Stimulated activated CD4-positive, alpha-beta T cell treated with anti-CD3 and anti-CD28 coated beads, Interleukin-1b, Interleukin-23, amount 100 ng/mL, for 4 hours (primary cell): ENCODE measurements at places on chromosomes 2 and 18.

GRCh38 chr2:28752631-28753376 lies 1.2 kb downstream of the PPP1CB start:
- no peak for DNase-seq

DNA sequence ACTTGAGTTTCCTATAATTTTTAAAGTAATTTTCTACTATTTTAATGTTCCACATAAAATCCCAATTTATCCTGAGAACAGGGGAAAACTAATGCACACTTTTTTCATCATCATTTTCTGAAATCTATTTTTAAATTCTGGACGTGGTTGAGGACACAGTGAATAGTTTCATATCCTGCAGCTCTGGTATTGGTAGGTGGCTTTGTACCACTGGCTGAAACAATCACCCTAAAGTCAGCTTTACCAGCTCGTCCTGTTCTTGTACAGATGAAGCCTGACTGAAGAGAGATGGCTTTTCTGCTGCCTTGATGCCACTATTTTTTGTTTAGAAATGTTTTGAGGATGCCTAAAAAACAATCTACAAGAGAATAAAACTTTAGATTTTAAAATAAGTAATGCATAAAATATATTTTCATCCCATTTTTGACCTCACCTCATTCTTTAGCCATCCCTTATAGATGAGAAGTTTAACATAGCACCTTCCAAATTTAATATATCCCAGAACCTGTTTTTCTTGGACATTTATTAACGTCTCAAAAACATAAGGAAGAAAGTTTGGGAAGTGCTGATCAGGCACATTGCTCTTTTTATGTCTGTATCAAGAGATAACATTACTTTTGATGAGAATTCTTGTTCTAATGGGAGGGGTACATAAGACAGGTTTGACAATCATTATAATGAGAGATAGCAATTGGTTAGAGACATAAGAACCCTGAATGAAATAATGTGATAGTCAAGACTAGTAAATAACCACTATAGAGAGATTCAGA lies 80.9 kb downstream of the GALNT1 start:
- DNase-seq = no peak

GRCh38 chr2:84938194-84938879 lies 32.6 kb upstream of the KCMF1 start:
- DNase-seq = peak; percentile 52

- DNase-seq = no peak
These were observed 26.0 kb downstream of the SOS1 start for GRCh38 chr2:39094717-39095363.

DNA sequence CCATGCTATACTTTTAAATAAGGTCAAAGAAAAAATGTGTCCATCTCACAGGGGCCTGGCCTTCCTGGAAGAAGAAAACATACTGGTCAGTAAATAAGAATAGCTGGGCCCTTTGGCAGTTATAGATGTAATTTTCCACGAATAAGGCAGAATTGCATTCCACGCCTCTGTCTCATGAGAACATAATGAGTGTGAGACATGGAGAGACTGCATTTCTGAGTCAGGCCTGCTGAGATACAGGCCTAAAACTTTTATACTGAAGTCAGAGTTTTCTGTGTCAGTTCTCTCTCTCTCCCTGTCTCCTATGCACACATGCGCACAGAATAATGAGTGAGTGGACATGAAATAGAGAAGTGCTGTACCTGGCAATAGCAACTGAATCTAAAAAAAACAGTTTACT lies 20.4 kb upstream of the IL1R1 start:
- no peak for DNase-seq

GRCh38 chr2:218421027-218421426 lies 2.1 kb downstream of the VIL1 start:
- no peak for DNase-seq

GRCh38 chr2:36664696-36665076 lies 31.8 kb upstream of the VIT start:
- no peak for DNase-seq

GRCh38 chr2:11682590-11682915 lies 12.6 kb upstream of the NTSR2 start:
- no peak for DNase-seq

DNA sequence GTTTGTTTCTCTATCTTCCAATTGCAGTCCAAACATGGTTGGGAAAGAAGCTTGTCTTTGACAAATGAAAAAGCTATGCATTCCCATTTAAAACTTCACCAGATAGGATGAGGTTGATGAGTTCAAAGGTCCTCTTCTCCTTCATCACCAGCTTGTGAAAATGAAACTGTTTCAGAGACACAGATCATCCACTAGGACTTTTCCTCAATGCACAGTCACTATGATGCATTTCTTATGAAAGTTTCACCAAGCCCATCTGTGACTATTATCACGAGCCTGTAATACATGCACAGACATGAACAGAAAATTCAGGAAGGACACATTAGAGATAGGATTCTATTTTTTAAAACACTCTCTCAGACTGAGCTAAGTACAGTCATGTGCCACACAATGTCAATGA lies 644.4 kb downstream of the PLCL1 start:
- no peak for DNase-seq

- DNase-seq = no peak
These were observed 91.9 kb upstream of the LRP1B start for GRCh38 chr2:142222715-142223114.

DNA sequence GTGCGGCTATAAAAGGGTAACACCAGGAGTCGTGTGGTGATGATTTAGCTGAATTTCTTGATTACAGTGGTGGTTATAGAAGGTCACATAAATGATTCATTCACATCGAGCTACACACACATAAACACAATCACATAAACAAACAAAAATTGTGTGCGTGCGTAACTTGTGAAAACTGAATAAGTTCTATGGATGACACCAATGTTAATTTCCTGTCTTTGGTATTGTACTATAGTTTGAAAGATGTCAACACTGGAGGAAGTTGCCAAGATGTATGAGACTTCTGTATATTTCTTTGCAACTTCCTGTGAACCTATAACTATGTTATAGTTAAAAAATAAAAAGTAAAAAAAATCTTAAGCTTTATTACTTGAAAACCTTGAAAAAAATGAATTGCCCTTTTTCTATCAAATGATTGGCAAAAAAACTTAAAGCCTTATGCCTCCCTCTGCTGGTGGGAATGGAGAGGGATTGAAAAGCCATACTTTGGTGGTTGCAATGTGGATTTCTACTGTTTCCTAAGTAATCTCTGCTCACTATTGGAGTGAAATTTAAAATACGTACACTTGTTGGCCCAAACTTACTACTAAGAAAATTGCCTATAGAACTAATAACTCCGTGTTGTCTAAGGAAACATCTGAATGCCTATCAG lies 227.7 kb downstream of the RPIA start:
- no peak for DNase-seq

DNA sequence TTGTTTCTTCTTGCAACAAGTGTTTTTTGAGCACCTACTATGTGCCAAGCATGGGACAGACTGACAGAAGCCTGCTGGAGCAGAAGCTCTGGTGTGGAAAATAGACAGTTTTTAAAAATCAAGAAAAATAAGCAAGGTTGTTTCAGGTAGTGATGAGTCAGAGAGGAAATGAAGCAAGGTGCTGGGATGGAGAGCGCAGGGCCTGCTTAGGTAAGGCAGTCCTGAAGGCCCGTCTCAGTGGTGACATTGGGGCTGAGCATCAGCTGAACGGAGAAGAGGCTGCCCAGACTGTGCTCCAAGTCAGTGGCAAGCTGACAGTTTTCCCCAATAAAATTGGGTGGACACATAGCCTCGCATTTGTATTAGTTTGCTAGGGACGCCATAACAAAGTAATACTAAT lies 263.6 kb downstream of the SS18 start:
- no peak for DNase-seq

DNA sequence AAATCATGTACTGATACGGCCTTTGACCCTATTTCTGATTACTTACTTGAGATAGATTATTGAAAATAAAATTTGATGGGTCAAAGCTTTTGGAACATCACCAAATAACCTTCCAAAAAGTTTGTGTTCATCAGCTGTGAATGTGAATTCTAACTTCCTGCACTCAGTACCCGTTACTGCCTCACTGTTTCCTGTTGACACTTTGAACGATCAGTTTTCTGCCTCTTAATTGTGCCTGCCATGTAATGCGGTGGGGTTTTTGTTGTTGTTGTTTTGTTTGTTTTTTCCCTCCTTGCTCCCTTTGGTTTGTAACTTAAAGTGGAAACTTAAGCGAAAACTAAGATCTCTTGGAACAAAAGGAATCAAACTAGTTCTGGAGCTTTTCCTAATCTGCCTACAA lies 18.9 kb downstream of the ATG16L1 start:
- no peak for DNase-seq

- DNase-seq = peak; percentile 63
These were observed at the start of gene SLC40A1 for GRCh38 chr2:189580658-189581353. Gene SLC40A1, minus strand, starts transcription at chr2:189580786. Its CDS starts 326 bp downstream, at chr2:189580460.

- DNase-seq = no peak
These were observed 117.7 kb downstream of the ZEB2 start for GRCh38 chr2:144402251-144402650.

DNA sequence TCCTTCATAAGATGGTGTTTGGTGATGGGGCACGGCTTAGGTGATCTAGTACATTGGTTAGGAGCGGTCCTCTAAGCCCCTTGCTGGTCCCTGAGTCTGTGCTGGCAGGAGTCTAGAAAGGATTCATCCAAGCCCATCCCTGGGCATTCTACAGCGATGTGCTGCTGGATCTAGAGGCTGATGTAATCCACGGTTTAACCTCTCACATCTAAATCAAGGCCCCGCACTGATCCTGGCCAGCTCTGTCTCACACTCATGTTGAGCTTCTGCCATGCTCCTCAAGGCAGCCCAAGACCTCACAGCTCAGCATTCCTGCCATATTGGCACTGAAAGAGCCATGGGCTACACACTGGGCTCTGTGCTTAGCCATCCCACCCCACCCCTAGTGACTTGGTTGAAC lies 664.8 kb downstream of the STK39 start:
- DNase-seq = no peak

DNA sequence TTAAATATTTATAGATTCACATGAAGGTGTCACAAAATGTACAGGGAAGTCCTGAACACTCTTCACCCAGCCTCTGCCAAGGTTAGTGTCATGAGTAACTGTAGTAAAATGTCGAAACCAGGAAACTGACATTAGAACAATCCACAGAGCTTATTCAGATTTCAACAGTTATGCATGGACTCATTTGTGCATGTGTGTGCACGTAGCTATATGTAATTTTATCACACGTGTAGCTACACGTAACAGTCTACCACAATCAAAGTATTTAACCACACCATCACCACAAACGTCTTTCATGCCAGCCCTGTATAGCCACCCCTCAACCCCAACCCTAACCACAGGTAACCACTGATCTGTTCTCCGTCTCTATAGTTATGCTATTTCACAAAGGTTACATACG lies 211.7 kb upstream of the REV1 start:
- DNase-seq = no peak

DNA sequence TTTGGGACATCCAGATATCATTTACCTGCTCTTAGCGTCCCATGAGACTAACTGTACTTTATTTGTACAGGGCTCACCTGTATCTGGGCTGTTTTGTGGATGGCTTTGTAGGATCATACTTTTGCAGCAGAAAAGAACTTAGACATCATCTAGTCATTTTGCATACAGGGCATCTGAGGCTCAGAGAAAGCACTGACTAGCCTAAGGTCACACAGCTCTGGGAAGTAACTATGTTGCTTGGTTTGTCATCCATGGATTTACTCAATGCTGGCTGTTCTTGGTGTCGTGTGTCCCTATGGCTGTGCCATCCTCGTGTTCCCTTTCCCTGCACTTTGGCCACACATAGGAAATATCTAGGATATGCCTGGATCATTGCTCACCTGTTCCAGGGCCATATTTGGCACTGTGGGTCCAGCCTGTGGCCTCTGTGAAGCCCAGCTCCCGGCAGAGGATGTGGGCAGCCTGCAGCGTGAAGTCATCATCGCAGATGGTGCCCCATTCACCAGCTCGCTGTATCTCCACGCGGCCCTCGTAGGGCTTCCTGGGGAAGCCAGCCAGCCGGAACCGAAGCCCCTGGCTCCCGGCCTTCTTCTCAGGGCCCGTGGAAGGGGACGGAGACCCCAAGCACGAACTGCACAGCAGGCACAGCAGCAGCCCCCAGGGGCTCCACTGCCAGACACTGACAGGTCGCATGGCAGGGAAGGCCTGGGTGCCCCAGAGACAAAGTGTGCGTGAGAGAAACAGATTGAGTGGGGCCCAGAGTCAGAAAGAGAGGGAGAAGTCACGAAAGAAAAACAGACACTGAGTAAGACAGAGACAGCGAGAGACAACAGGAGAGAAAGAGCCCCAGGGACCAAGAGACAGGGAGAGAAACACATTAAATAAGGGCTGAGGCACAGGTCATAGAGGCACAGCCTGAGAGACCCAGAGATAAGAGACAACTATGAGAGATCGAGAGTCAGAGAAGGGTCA lies 1.5 kb downstream of the LOXL3 start:
- DNase-seq = no peak

- no peak for DNase-seq
These were observed 138.5 kb upstream of the DAPL1 start for GRCh38 chr2:158656492-158657229.

DNA sequence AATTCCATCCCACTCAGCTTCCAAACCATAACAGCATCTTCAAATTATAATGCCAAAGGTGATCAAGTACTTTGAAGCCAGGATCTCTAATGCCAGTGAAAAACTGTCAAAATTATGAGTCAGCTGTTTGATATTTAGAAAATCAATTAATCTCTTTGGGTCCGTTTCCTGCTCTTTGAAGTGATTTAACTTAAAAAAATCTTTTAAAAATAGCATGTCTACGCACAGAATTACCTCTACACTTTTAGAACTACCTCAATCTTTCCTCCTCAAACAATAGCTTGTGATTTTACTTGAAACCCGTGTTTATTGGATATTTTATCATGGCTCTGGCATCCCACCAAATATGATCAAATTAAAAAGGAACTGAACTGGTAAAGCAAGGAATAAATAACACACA lies 31.3 kb upstream of the TANK start:
- DNase-seq = no peak

DNA sequence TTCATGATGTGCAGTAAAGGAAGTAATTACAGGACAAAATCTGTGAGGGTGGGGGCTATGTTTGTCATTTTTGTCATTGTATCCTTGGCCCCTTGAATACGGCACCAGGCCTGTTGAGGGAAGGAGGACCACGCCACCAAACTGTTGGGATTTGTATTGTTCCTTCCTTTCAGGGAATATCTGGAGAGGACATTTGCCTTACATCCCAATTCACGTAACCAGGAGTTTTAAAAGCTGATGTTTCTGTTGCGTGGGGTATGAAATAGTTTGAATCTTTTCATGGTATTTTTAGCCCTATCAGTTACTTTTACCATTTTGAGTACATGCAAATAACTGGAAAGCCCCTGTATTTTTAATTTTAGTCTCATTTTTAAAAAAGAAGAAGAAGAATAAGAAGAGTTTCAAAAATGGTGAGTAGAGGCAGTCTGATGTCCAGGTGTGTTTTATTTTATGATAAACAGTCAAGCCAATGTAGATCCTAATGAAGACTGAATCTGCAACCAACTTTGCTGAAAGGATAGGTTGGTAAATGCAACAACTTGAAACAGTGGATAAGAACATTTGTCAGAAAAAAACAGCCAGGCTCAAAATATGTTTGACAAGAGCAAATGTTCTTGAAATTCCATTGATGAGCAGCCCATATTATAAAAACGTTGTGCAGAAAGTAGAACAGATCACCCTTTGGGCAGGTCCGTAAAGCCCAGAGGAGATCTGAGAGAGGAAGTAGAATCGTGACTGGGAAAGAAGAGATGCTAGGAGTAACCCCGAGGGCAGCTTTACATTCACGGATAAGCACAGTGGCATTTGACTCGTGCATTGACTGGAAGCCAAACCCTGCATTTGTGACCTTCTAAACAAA lies 54.5 kb downstream of the RASGRP3 start:
- DNase-seq = no peak

- DNase-seq = no peak
These were observed 213.4 kb downstream of the CDCA7 start for GRCh38 chr2:173568054-173568453.
